ENCODE measurements at places on chromosomes 11 and 22.

- DNase-seq = no peak
Measured at GRCh38 chr22:50282361-50283155, 12.4 kb upstream of the MAPK11 start.

- no peak for DNase-seq
Measured at GRCh38 chr11:102046841-102047240, 396 bp upstream of the CFAP300 start.

DNA sequence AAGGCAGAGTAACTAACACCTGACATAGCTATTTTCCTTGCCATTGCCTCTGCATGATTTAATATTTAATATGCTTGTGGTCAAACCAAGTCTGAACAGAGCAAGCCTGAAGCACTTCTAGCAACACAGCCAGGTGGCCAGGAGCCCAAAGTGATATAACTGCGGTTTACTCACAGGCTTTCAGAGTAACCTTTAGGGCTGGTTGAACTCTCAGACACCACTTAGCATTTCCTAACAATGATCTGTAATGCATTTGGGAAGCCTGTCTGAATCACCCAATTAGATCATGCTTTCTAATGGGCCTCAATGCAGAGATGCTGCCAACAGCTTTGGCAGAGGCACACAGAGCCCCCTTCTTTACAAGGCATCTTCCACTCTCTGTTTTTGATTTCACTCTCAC is 96.1 kb downstream of the FDX1 start:
- no peak for DNase-seq

DNA sequence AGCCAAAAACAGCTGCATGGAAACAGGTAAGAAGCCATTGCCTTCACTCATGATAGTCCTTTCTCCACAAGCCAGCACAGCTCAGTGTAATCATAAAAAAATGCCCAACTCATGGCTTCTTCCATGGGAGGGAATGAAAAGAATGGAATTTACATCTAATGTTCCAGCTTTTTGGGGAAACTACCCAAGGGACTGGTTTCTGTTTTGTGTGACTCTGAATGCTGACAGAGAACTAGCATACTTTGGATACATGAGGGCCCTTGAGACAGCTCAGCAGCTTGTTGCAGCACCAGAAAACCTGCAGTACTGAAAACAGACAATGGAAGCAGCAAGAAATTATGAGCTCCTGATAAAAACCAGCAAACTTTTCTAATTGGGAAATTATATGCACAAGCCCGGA is 24.2 kb upstream of the HORMAD2 start:
- no peak for DNase-seq

GRCh38 chr11:19258641-19259230 is 18.0 kb upstream of the E2F8 start:
- no peak for DNase-seq

GRCh38 chr11:85875505-85875904 is 20.3 kb downstream of the CCDC83 start:
- no peak for DNase-seq

- DNase-seq = no peak
Measured at GRCh38 chr22:19845054-19845722, 9.5 kb downstream of the GNB1L start.

- no peak for DNase-seq
Measured at GRCh38 chr11:126512741-126513715, 157.5 kb downstream of the ST3GAL4 start.

- no peak for DNase-seq
Measured at GRCh38 chr11:104370478-104370877, 206.5 kb upstream of the PDGFD start.

GRCh38 chr22:44648821-44649565 is 53.0 kb upstream of the PRR5 start:
- DNase-seq = no peak

- DNase-seq = no peak
Measured at GRCh38 chr11:74001822-74002286, 7.0 kb downstream of the UCP3 start.

DNA sequence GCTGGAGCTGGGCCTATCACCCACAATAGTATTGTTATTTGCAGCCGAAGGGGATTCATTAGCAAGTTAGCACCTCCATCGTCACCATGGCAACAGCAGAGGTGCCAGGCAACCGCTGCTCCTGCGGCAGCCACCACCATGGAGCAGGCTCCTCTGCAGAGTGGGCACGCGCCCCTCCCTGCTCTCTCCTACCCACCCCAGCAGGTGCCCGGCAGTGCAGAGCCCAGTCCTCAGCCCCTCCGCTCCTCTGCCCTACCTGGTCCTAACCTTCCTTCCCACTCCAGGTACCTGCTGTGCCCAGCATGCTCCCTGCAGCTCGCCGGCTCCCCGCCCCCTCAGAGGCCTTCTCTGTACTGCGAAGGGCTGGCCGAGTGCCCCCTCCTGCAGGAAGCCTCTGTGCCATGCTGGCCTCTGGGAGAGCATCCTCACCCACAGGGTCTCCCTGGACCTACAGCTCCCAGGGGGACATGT is 3.6 kb downstream of the DUSP8 start:
- DNase-seq = no peak

GRCh38 chr11:111555255-111555654 is 14.7 kb downstream of the LAYN start:
- no peak for DNase-seq

DNA sequence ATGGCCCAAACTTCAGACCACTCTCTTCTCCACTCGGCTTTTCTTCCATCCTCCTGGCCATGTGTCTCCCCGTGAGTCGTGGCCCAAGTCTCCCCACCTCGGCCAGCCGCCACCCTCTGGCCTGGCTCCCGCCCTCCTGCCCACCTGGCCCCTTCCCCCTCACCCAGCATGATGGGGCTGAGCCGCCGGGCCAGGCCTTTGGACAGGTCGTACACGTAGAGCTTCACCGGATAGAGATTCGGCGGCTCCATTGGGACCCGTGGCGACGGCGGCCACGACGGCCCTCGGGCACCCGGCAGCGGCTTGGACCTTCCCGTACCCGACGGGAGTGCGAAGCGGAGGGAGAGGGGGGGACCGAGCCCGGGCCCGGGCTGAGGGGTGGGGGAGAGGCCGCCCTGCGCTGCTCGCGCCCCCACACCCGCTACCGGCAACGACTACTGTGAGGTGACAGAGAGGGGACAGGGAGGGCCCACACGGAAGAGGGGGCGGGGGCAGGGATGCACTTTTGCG is at the start of gene DESI1:
Gene DESI1, minus strand, starts transcription at position 455 of the 510 bp plus-strand sequence. Its CDS starts 204 bp downstream, at position 251.
- no peak for DNase-seq

- peak; percentile 51 for DNase-seq
Measured at GRCh38 chr11:65419772-65420481, 2.7 kb upstream of the NEAT1 start.

- no peak for DNase-seq
Measured at GRCh38 chr11:2453436-2453835, 8.6 kb downstream of the KCNQ1 start.

GRCh38 chr11:62923601-62924411 is 2.6 kb upstream of the CHRM1 start:
- DNase-seq = peak; percentile 25

DNA sequence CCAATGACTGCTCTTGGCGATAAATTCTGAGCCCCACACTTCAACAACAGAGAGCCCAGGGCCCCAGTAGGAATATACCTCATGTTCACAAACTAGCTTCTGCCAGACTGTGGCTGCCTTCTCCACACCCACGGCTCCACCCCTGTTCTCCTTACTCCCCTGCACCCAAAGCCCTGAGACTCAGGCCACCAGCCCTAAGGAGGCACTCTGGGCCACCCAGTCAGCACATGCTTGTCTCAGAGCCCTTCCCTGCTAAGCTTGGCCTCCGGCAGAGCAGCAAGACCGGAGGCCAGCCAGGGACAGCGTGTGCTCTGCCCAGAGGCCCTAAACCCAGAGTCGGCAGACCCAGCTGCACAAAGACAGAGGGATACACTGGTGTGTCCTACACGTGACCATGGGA is 27.9 kb downstream of the SPATA19 start:
- no peak for DNase-seq

- no peak for DNase-seq
Measured at GRCh38 chr11:86931548-86932258, 23.5 kb downstream of the FZD4 start.

- no peak for DNase-seq
Measured at GRCh38 chr11:46335890-46336562, 11.2 kb upstream of the DGKZ start.

- peak; percentile 1 for DNase-seq
Measured at GRCh38 chr11:2794968-2795322, 90.6 kb downstream of the CDKN1C start.

GRCh38 chr11:128619540-128620308 is 32.4 kb upstream of the ETS1 start:
- DNase-seq = no peak

DNA sequence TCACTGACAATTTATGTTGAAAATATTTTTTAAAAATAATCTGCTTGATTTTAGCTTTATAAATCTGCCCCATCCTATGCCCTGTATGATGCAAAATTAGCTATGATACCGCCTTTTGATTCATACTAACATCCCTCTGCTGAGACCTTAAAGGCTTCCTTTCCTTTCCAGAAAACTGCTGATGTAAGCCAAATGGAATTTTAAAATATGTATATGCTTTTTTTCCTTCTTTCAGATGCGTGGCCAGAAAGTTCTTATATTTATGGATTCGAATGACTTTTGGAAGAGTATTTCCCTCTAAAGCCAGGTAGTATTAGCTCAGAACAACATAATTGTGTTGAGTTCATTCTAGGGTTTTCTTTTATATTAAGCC is 34.5 kb downstream of the SFI1 start:
- no peak for DNase-seq

- DNase-seq = no peak
Measured at GRCh38 chr11:119924017-119924416, 195.0 kb upstream of the NECTIN1 start.

GRCh38 chr22:27987557-27987956 is 68.5 kb upstream of the PITPNB start:
- DNase-seq = no peak

DNA sequence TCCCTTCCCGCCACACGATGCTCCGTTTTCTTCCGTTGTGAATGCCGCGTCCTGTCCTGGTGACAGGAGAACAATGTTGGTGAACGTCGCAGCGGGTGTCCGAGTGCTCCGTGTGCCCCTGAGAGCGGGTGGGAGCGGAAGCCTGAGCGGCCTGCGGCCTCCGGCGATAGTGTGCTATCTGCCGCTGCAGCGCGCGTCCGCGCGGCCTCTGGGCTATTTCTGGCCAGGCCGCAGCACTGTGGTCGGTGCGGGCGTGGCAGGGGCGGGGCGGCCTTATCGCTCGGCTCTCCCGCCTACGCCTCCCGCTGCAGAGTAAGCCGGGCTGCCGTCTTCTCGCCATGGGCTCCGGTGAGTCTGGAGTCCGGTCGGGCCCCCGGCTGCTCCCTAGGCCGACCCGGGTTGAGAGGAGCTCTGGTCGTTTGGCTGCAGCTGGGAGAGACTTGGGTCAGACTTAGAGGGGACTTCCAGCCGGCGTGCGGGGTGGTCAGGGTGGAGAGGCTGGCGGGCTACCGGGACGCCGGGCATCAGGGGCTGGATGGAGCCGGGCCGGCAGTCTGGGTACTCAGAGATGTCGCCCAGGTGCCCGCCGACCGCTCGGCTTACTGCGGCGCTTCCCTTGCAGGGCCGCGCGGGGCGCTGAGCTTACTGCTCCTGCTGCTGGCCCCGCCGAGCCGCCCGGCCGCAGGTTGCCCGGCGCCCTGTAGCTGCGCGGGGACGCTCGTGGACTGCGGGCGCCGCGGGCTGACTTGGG is at the start of gene GP1BB:
Gene GP1BB, plus strand, starts transcription at position 308 of the 751 bp plus-strand sequence. Its CDS starts 31 bp downstream, at position 339.
- DNase-seq = peak; percentile 38

GRCh38 chr11:20027556-20028013 is 132.7 kb downstream of the DBX1 start:
- DNase-seq = no peak

GRCh38 chr11:70173018-70173417 is 30.1 kb upstream of the FADD start:
- DNase-seq = no peak

- DNase-seq = no peak
Measured at GRCh38 chr11:6962141-6962540, 35.9 kb downstream of the ZNF215 start.

DNA sequence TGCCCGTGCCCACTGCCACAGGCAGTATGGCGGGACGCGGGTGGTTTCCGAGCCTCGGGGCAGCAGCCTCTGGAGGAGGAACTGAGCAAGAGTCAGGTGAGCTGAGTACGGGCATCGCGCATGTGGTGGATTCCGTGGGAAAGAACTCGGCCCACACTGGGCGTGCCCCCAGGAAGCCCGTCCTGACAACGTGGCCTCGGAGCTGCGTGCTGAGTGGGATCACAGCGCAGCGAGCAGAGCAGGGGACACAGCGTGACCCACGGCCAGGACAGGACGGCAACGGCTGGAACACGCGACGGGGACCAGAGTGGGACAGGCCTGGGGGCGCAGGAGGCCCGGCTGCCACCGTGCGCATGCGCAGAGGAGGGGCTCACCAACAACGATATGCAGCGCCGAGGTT is 36.8 kb downstream of the CERK start:
- no peak for DNase-seq

- DNase-seq = no peak
Measured at GRCh38 chr22:20586403-20586745, 79.0 kb downstream of the MED15 start.

- DNase-seq = no peak
Measured at GRCh38 chr11:95058621-95059020, 8.1 kb upstream of the SRSF8 start.

DNA sequence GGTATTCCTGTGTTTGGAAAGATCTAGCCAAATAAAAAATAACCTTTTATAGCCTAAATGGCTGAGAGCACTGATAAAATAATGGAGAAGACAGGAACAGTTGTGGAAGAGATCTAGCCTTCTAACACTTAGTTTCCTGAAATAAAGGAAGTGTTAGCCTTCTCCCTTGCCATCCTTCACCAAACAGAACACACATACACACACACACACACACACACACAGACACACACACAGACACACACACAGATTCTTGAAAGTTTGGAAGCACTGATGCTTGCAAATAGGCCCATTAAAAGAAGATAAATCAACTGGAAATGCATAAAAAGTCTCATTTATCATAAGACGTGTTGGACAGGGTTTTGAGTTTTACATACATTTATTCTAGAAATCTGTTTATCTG is 37.5 kb downstream of the KIRREL3 start:
- no peak for DNase-seq

- no peak for DNase-seq
Measured at GRCh38 chr11:126438691-126439090, 83.2 kb downstream of the ST3GAL4 start.

- DNase-seq = no peak
Measured at GRCh38 chr11:32358729-32359128, 76.6 kb downstream of the WT1 start.

DNA sequence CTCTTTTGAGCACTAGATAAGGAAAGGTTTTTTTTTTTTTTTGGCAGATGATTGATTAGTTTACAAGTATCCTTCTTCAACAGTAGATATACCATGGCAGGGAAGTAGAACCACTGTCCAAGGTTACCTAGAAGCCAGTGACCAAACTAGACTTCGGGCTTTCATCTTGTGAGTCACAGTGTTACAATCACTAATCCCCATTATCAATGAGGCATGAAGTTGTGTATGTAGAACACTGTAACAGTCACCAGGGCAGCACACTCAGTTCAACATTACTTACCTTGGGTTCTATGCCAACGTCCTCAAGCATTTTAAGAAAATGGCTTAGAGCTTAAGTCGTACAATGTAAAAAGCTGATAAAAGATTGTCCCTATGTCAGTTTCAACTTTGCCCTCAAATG is 430.9 kb downstream of the ETS1 start:
- DNase-seq = no peak
